ENCODE measurements at places on chromosomes 3 and 15.

GRCh38 chr3:169116056-169116693, 547.3 kb downstream of the MECOM start:
- DNase-seq = no peak

DNA sequence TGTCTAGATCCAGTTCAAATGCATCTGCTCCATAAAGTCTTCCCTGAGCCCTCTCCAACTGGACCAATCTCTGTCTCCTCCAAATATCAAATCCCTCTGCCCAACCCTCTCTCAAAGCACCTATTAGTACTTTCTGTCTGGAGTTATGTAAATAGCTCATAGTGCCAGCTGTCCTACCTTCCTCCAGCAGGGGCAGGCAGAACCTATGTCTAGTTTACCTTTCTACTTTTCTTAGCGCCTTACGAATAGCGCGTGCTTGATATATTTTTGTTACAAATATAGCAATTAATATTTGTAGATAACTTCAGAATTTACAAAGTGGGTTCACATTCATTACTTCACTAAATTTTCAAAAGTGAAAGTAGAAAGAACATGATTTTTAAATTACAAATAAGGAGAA, 14.0 kb upstream of the CCDC80 start:
- no peak for DNase-seq

DNA sequence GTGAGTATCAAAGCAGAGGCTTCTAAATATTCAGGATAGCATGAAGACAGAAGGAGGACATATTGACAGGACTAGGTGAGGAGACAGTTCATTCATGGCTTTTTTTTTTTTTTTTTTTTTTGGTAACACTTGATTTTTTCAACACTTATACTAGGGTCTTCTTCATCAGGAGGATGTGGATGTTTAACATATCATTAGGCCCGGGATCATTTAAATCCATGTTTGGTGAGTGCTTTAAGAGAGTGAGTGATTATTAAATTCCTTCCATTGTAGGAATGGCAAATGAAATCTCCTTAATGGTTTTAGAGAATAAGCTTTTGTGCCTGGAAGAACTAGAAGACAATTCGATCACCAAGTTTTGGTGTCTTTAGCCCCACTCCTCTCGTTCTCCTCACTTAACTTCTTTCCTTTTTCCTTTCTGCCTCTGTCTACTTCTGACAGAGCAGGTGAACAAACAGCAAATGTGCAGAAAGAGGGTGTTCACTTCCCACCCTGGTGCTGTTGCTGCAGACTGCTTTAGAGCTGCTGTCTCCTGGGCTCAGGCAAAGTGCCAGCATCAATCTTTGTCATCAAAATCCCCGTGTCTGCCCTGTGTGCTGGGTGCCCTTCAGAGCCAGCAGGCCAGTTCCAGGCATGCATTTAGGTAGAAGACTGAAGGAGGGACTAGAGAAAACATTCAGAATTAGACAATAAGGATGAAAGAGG, 35.6 kb upstream of the RAB11A start:
- DNase-seq = no peak

DNA sequence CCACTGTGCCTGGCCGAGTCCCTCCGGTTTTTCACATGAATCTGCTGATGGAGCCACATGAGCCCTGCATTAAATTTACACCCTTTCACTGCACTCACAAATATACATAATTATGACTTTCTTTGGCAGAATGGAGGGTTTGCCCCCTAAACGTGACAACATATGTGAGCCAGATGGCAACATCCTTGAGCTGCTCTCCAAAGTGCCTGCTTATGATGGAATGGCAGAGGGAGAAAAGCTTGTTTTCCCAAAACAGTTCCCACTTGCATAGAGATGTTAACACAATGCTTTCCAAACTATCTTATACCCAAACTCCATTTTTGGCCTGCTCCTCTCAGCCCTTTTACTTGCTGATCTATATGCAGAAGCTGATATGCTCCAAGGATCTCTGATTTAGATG, 54.9 kb downstream of the ABCC5 start:
- DNase-seq = no peak

DNA sequence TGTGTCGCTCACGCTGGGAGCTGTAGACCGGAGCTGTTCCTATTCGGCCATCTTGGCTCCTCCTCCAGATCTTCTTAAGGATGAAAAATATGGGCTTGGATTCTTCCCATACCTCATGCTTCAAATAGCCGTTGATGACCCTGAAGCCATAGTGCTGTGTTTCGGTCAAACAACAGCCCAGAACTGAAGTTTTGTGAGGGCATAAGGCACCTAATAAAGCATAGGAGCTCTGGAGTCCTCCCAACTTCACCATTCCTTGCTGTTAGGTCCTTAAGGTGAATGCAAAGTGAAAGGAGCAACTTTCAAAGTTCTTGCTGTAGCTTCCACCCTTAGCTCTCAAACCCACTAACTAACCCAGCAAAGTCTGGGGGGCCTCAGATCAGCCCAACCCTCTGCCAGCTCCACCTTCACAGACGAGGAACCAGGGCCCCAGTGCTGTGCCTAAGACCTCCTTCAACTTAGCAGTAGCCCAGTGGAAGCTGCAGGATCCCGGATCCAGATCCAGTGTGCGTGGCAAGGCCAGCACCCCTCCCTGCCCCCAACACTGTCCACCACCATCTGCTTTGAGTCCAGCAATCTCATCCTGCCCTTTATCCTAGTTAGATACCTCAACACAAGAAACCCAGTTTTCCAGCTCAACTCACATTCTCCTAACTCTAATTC, at the start of gene GRK7:
TSS of gene GRK7 (plus strand) at position 321 of the 663 bp plus-strand sequence. CDS start 14,877 bp downstream, outside the sequence.
- DNase-seq = no peak

- DNase-seq = no peak
Observed at GRCh38 chr3:190666821-190667220, 152.9 kb downstream of the IL1RAP start.
